ENCODE measurements at places on chromosomes 1 and 21.

DNA sequence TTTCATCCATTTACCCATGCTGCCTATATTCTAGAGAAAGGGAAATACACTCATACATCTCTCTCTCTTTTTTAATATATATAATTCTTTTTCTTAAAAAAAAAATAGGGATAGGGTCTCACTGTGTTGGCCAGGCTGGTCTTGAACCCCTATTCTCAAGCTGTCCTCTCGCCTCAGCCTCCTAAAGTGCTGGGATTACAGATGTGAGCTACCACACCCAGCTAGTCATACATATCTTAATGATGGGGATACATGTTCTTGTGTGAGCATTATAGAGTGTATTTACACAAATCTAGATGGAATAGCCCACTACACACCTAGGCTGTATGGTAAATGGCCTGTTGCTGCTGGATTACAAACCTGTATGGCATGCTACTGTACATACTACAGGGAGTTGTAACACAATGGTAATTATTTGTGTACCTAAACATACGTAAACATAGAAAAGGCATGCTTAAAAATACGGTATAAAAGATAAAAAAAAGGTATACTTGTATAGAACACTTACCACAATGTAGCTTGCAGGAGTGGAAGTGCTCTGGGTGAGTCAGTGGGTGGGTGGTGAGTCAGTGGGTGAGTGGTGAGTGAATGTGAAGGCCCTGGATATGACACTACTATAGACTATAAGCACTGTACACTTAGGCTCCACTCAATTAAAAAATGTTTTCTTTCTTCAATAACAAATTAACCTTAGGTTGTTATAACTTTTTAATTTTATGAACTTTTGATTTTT is 72.9 kb downstream of the IVNS1ABP start:
- no peak for DNase-seq

GRCh38 chr1:1272341-1273208 is 1.1 kb downstream of the UBE2J2 start:
- no peak for DNase-seq

DNA sequence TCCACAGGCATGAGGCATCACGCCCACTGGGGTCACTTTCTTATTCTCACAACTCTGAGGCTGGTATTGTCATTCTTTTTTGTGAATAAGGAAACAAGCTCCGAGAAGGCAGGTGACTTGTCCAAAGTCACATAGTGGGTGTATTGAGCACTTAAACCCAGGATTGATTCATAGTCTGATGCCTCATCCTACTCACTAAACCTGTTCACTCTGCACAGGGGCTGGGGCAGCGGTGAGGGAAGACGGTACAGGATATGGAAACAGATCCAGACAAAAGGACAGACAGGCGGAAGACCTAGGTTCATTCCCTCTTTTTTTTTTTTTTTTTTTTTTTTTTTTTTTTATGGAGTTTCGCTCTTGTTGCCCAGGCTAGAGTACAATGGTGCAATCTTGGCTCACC is 56.6 kb downstream of the NKAIN1 start:
- DNase-seq, result no peak

GRCh38 chr1:175262621-175263020 is 70.0 kb upstream of the KIAA0040 start:
- no peak for DNase-seq

- DNase-seq, result no peak
These were observed 25.8 kb downstream of the FAM151A start for GRCh38 chr1:54597455-54598030.

DNA sequence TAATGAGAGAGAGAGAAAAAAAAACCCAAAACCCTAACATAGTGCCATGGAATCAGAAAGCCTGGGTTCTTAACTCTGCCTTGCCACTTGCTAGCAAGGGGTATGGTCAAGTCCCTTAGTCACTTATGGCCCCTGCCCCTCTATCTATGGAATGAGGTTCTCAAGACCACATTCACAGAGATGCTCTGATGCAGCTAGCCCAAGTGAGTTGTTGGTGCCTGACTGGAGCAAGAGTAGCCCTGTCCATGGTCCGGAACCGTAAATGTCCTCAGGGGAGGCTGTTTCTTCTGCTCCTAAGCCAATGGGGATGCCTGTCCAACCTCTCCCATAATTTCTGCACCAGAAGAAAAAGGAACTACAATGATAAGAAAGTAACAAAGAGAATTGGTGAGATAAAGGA is 56.8 kb downstream of the CSMD2 start:
- no peak for DNase-seq

- DNase-seq, result no peak
These were observed 17.2 kb upstream of the SEMA4A start for GRCh38 chr1:156135930-156136871.

DNA sequence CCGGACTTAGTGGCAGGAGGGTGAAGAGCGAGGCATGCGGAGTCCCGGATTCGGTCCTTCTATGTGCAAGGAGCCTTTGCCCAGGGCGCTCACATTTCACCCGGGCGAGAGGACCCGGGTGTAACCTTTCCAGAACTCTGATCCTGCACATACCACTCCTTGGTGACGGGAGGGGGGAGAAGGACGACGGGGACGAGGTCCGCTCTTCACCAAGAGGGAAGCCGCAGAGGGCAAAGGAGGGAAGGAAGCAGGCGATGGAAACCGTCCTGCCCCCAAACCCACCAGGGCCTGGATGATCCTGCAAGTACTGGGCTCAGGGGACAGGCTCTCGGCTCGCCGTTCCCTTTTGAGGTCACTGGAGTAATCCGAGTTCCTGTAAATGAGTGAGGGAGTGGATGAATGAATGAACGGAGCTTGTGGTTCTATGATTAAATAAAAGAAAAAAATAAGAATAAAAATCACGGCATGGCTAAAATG is 993 bp downstream of the SYPL2 start:
- DNase-seq, result no peak

DNA sequence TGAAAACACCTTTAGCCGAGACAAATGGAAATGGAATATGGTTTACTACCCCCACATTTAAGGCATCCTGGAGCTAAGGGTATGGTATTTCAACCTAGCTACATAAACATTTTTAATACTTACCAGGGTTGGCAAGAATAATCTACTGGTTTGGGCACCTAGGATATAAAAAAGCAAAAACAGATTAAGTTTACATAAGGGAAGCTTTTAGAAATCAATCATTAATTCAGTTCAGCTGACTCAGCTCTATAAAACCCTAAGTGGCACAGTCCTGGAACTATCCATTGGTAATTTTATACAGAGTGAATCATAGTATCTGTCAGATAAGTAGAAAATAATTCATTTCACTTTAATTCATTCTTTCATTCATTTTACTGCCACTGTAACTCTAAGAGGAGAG is 355.2 kb downstream of the VAV3 start:
- DNase-seq, result no peak

DNA sequence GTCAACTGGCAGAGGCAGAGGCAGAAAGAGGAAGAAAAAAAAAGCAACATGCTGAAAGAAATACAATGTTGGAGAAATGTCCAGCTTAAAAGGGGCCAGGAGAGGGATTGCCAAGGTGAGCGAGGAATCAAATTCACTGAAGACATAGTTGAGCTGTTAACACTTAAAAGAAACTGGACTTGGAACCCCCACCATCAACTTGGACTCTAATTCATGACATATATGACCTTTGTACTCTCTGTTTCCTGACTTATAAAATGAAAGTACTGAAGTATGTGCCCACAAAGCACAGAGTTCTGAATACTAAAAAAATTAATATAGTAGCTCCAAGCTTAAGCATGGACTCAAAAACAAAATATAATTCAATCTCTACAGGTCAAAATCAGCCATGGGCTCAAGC is 16.1 kb downstream of the PRR9 start:
- no peak for DNase-seq

Measured in fibroblast of the conjunctiva (primary cell).